ENCODE measurements at places on chromosomes 7 and 10.

DNA sequence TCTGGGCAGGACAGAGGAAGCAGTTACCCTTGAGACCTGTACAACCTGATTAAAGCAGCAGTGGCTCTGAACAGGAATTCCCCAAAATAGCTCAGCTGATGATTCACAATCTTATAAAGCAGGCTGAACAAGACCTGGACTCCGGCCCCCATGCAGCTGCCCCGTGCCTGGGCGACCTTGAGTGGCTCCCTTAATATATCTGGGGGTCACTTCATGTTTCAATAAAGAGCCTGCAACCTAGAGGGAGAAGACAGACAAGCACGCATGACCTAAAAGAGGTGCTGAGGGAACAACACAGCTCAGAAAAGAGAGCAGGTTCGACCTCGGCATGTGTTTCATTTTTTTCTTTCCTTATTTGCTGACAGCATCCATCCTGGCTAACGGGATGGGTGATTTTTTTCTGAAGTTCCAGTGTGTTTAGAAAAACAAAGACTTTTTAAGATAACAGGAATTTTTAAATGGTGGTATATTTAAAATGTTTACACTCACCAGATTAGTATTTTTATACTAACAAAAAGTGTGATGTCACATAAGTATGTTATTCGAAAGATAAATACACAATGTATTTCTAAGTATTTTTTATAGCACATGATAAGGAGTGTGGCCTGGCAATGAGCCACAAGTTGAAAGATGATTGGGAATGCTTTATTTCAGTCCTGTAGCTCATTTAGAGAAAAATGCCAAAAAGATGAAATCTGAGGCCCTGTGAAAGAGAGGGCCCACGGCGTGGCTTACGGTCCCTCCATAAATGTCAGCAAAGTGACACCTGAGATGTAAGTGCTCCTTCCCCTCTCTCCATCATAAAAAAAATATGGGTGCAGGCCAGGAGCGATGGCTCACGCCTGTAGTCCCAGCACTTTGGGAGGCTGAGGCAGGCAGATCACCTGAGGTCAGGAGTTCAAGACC, 161.3 kb downstream of the SLIT1 start:
- DNase-seq, result no peak

GRCh38 chr7:27953361-27953760, 213.4 kb downstream of the TAX1BP1 start:
- DNase-seq, result no peak

DNA sequence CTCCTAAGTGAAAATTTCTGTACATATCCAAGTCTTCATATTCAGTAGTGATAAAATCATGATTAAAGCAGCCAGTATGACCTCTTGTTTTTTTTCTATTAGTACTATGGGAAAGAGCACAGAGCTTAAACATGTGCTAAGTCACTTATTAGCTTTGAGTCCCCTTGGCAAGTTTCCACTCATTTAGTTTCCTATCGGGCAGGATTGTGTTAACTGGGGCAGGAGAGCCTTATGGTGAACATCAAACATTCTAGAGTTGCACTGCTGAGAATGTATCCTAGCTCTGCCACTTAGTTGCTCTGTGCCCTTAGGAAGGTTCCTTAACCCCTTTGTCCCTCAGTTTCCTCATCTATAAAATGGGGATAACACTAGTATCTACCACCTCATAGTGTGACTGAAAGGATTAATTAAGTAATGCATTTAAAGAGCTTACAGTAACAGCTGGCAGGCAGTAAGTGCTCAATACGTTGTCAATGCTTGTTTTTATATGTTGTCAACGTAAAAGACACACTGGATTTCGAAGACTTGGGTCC, 117.6 kb downstream of the DOCK4 start:
- DNase-seq, result no peak

- no peak for DNase-seq
These were observed 73.2 kb downstream of the PPP1R9A start for GRCh38 chr7:94980418-94981142.

Data from CD8-positive, alpha-beta T cell (primary cell).